ENCODE measurements at places on chromosomes 13 and 19.
A peak's percentile ranks its signal among the peaks of the same experiment; 100 is the strongest.

- DNase-seq, result no peak
These were observed 625.7 kb upstream of the PCDH9 start for GRCh38 chr13:67855741-67856238.

DNA sequence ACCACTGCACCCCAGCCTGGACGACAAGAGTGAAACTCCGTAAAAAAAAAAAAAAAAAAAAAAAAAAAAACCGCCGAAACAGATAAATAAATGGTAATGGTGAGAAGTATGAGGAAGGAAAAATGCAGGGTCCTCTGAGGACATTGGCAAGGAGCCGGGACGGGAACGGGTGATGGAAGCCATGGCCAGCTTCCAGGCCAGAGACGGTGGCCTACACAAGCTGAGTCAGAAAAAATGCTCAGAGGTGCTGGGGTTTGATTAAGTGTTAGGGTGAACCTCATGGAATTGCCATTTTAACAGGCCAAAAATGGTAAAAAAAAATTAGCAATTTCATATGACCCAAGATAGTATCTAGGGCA is 866 bp upstream of the ZSWIM4 start:
- DNase-seq, result no peak

DNA sequence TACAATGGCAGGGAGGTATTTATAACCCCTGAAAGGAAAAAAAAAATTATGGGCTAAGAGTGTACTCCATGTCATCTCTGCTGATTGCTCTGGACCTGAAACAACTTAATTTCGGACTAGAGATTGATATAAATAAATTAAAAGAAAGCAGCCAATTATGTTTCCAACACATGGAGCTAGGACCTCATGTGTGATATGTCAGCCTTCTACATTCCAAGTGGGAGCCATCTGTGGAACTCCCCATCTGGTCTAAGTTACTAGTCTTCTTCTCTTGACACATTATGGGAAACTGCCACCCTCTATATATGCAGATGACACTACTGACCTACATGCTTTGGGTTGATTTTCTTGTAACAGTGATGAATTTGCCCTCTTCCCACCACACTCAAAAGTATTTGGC is 86.1 kb downstream of the FLT1 start:
- DNase-seq, result no peak

- DNase-seq, result peak; percentile 70
These were observed 2.9 kb downstream of the WDR83 start for GRCh38 chr19:12669270-12670158.

Measured in NCI-H2171 (cell line).